Activated CD4-positive, alpha-beta memory T cell treated with anti-CD3 and anti-CD28 coated beads for 36 hours (primary cell): ENCODE measurements at places on chromosomes 16 and 17. TPM values are rescaled to one million over a fixed set of nuclear protein-coding genes. Genes with fewer than 3 reads are reported as not detected.

The KRT20 gene
- not detected for total RNA-seq

GRCh38 chr17:74938194-74938950 lies 2.7 kb downstream of the OTOP3 start:
- no peak for DNase-seq

- no peak for DNase-seq
These were observed 14.3 kb downstream of the ZP2 start for GRCh38 chr16:21197112-21197511.

The BCL6B gene
- 1.3 TPM for total RNA-seq

GRCh38 chr16:78786635-78787034 lies 687.2 kb downstream of the WWOX start:
- DNase-seq = no peak

- no peak for DNase-seq
These were observed 1.4 kb upstream of the PAQR4 start for GRCh38 chr16:2967721-2968161.

DNA sequence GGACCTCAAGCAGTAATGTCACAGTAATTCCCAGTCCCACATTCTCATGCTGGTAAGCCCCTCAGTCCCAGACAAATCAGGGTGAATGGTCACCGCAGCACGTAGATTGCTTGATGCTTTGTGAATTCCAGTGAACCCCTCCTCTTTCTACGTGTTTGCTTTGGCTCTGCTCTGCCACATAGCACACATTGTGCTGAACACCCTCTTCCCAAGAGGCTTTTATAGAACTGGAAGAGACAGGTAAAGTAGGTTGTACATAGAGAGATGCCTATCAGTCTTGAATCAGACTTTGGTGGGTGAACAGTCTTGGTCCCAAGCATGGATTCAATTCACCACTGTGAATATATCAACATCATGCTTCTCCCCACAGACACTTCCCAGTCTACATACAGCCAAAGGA lies 579 bp upstream of the KRTAP9-6 start:
- no peak for DNase-seq

GRCh38 chr16:31260136-31260931 lies 559 bp downstream of the ITGAM start:
- DNase-seq = no peak

The ZNF688 gene
- 9.3 TPM for total RNA-seq

DNA sequence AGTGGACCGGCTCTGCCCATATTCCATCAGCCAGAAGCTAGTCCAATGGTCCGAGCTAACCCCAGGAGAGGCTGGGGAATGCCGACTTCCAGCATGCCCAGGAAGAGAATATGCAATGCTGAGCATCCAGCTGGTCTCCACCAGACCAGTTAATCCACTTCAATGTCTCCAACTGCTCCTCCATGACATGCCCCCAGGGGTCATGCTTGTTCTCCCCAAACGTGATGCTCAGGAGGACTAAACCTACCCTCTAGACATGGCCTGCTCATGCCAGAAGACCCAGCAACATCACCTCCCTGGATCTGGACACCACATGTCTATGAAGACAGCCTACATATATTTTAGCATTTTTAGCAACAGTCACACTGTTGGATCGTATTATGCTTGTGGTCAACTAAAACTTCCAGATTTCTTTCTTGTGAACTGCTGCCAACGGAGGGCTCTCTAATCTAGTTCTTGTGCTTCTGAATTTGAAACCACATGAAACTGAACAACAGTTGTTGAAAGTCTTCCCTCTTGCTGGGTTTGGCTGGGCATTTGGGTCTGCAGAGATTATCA lies 245.1 kb downstream of the SOX9 start:
- no peak for DNase-seq

GRCh38 chr16:9898124-9898523 lies 284.1 kb downstream of the GRIN2A start:
- DNase-seq = no peak

The HOXB9 gene
- total RNA-seq = 1.4 TPM

GRCh38 chr17:29697371-29697770 lies 74.7 kb upstream of the CORO6 start:
- no peak for DNase-seq

GRCh38 chr16:90005956-90006663 lies 13.1 kb downstream of the DBNDD1 start:
- no peak for DNase-seq

DNA sequence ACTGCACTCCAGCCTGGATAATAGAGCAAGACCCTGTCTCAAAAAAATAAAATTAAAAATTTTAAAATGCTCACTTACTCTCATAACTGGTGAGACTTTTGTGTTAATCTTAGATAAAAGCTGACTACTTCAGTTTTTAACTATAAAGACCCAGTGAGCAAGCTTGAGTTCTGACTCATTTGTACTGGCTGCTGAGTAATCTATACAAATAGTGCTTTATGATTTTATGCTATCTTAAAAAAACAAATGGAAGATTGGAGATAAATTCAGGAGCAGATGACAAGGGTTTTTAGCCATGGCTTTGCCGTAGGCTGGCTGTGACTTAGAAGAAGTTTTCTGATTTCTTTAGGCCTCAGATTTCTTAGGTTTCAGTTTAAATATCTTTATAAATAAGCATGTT lies 30.5 kb downstream of the SNTB2 start:
- no peak for DNase-seq

DNA sequence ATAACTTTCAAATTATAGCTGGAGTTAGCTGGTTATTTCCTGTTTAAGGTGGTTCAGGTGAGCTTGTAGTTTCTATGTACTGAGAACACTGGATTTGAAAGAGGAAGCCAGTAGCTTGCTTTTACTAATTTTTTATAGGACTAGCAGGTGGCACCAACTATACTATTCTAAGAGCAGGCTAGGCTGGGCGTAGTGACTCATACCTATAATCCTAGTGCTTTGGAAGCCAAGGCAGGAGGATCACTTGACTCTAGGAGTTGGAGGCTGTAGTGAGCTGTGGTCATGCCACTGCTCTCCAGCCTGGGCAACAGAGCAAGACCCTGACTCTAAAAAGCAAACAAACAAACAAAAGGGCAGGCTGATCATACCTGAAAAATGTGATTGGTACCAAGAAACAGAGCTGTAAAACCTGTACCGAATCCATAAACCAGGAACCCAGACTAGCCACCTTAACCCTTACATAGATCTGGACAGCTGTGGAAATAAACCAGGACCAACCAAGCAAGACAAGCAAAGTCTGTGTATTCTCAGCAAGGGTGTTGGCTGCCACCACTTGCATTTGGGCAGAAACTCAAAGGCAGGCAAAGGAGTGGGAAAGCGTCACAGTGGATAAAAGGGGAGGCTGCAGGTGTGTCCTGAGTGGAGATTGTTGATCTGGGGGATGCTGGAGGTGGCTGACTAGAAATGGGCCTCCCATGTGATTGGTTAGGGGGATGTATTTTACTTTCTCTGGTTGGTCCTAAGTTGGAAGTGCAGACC lies 36.3 kb downstream of the SLC47A1 start:
- DNase-seq = no peak

DNA sequence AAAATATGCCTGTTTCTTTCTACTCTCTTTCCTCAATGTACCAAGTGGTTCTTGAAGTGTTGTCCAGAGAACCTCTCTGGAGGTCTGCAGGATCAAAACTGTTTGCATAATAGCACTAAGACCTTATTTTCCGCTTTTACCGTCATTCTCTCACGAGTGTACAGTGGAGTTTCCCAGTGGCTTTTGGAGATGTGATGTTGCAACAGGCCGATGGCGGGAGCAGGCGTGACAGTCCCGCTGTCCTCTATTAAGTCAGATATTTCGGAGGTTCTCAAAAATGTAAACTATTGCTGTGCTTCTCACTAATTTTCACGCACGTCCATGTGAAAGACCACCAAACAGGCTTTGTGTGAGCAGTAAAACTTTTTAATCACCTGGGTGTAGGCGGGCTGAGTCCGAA lies 8.3 kb upstream of the GPRC5B start:
- DNase-seq = no peak

GRCh38 chr16:85029408-85029784 lies 1.8 kb downstream of the KIAA0513 start:
- peak; percentile 79 for DNase-seq

GRCh38 chr16:67395458-67396158 lies 2.3 kb upstream of the TPPP3 start:
- no peak for DNase-seq

The KRT12 gene
- total RNA-seq = not detected

DNA sequence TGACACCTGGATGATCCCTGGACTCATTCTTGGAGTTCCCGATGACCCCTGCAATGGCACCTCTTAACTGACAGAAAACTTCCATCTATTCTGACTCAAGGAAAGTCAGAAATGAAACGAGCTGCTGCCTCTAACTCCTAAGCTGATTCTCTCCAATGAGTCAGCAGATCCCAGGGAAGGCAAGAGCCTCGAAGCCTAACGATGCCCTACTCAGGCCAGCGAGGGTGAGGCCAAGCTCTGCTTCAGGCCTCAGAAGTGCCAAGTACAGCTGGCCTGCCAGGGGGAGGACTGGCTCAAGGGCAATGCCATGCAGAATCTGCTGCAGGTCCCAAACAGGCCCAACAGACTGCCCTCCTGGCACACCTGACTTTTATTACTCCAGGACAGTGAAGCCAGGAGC lies 36.3 kb downstream of the PLXDC1 start:
- DNase-seq = no peak

- DNase-seq = no peak
These were observed 5.5 kb downstream of the NARF start for GRCh38 chr17:82463925-82464566.

The HAP1 gene
- total RNA-seq = not detected
